ENCODE measurements at places on chromosomes 11 and 22.

DNA sequence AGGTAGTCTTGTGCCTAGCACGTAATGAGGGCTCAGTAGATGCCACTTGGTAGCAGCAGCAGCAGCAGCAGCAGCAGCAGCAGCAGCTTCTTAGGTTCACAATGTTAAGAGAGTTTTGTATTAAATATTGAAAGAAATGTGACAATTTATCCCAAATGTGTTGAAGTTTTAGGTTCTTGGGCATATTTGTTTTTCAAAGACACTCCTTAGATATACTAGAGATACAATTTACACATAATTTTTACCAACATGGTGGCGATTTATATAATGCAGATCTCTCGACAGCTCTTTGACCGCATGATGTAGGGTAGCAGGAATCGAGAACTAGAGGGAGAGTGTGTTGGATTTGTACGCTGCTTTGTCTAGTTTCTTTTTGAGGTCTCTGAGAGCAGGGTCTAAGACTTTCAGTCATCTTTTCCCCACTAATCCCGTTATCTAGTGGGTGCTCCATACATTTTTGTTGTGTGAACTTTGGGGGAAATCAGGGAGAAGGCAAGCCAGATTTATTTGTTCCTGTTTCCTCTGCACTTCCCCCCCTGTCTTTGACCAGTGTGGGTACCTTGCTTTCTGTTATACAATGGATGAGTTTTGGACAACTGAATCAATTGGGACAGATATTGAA is 1.4 kb downstream of the FDX1 start:
- DNase-seq, result no peak

DNA sequence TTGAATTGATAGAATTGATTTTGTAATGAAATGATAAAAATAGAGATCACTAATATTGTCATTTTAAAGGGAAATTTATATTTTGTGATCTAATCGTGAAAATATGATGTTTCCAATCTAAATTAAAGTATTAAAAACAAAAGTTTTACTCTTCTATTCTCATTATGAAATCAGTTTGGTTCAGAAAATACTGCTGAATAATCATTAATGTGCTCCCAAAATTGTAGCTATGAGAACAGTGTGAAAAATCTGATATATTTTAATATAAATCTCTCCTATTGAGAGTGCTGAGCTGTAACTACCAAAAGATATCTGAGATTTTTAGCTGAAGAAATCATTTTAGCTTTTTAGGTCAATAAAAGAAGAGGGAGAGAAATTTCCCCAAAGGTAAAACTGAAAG is 287.5 kb upstream of the ANO3 start:
- no peak for DNase-seq

DNA sequence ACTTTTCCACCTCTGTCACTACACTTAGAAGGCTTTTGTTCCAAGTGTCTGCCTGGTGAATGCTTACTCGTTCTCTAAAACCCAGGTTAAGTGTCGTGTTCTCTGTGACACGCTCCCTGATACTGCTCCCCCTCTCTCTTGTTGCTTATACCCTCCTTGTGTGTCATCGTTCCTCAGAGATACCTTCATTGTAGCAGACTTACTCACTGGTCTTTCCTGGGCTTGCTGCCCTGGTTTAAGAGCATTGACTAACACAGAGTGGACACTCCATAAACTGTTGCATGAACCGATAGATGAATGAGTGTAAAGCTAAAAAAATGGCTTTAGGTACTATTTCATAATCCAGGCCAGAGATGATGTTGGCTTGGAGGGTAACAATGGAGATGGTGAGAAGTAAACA is 171.3 kb downstream of the GRIK4 start:
- DNase-seq, result peak; percentile 9

GRCh38 chr11:86482692-86483091 is 108.0 kb downstream of the CCDC81 start:
- no peak for DNase-seq

DNA sequence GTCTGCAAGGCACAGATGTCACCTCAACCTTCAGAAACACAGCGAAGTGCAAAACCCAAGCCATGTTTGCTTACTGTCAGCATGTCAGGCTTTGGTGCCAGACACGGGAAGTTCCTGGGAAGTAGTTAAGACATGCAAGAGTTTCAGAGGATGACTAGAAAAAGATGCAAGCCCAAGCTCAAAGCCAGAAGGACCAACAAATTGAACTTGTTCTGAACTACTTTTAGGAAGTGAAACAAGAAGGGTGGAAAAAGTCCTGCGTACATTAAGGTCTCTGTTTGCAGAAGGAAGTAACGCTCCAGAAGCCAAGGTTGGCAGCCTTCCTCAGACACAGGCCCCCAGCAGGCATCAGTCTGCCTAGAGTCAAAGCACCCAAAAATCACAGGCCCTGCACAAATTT is 2.6 kb downstream of the AP1B1 start:
- DNase-seq, result no peak

DNA sequence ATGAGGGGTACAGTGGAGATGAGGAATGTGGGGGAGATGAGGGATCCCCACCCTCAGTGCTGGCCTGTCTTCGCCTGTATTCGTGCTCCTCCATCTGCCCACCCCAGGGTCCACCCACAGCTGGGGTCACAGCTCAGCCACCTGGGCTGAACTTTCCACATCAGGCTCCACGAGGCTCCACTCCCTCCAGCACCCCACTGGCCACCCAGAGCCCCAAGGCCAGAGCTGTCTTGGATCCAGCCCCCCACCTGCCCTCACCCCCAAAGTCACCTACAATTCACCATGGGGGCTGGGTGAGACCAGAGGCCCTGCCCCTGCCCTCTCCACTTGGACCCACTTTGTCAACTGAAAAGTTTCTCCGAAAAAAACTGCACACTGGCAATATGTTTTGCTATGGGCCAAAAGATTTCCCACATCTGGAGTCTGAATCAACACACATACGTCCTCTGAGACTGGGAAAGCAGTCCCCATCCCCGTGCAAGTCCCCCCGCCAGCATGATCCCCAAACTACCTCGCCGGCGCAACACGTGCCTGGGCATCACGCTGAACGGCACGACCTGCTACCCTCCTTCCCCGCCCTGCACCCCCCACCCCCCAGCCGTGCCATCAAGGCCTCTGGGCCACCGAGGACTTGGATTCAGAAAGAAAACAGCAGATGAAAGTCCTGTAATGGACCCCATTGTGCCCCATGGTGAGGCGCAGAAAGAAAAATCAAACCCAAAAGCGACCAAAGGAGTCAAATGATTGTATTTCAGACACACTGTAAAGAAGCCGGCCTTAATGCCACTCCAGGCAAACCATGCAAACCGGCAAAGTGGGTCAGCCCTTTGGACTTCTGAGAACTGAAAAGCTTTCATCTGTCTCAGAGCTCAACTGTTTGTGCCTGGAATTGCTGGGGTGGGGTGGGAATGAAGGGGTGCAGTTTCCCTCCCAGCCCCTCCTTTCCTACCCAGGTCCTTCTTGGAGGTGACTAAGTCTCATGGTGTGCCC is 16.5 kb upstream of the GAL start:
- no peak for DNase-seq

DNA sequence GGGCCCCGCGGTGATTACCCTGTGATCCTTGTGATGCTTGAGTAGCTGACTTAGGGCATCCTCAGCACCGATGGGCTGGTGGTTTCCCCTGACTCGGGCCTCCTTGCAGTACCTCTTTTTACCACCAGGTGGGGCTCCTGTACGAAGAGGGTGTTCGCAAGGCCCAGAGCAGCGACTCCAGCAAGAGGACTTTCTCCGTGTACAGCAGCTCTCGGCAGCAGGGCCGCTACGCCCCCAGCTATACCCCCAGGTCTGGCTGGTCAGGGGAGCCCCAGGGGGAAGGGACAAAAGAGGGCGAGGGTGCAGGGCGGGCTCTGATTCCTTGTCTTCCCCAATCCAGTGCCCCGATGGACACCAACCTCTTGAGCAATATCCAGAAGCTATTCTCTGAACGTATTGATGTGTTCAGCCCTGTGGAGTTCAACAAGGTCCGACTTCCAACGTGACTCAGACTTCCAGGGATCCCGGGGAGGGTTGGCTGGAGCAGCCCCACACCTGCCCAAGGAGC is 1.3 kb upstream of the TM7SF2 start:
- peak; percentile 94 for DNase-seq

GRCh38 chr11:67632175-67632981 is 2.6 kb upstream of the NUDT8 start:
- DNase-seq, result no peak

DNA sequence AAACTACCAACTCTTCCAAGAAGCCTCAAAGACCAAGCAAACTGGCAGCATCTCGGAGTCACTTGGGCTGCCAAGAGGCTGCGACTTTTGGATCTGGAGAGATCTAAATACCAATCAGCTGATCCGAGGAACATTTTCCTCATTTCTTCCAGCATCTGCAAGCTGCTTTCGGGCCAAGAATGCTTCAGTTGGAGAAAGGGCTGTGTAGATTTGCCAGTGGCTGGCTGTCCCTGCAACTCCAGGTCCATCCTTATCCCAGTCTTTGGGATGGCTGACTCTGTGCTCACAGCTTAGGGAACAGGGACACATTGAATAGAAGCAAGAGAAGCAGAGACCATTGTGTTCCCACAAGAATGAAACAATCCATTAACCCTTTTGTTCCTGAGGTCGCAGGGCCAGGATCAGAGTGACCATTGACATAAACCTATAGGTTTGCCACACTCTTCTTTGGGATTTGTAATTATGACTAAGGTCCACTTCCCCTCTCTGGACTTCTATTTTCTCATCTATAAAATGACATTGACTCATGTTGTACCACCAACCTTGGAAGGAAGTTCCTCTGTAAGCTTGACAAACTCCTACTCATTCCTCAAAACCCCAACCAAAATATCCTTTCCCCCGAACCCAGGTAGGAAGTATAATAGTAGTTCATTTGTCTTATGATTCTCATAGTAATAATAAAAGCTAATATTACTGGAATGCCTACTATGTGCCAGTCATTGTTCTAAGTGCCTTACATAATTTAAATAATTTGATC is 340.8 kb downstream of the MN1 start:
- DNase-seq, result no peak

GRCh38 chr11:125192183-125192582 is 27.6 kb downstream of the PKNOX2 start:
- no peak for DNase-seq

GRCh38 chr11:66856496-66857233 is at the start of gene LRFN4:
LRFN4 (plus strand) TSS chr11:66857064; CDS start chr11:66857745, 681 bp downstream.
- DNase-seq, result no peak

DNA sequence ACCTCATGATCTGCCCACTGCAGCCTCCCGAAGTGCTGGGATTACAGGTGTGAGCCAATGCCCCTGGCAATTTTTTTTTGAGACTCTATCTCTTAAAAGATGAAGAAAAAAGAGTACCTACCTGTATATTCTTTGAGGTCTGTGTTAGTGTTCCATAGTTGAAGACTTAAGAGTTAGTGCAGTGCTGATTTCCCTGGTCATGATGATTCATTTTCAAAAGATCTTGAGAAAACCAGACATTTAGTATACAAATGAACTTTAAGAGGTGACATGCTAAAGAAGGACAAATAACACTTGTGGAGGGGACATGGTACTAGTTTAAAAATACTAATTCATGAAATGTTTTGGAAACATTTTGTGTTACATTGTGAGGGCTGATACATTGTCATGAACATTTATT is 17.7 kb downstream of the CBL start:
- no peak for DNase-seq

DNA sequence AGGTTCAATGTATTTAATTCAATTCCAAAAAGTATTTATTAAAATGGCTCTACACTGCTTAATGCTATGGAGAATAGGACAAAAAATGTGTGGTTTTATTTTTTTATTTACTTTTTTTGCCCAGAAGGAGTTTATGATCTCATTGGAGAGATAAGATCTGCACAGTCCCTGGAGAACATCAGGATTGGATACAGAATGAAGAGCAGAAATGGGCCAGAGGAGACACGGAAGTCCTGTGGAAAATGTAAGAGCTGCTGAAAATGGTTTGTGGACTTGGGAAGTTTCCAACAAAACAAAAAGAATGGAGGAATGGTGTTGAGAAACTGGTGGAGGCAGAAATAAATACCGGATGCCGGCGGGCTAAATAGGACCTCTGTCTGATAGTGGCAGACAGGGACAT is 554.6 kb downstream of the OPCML start:
- no peak for DNase-seq

DNA sequence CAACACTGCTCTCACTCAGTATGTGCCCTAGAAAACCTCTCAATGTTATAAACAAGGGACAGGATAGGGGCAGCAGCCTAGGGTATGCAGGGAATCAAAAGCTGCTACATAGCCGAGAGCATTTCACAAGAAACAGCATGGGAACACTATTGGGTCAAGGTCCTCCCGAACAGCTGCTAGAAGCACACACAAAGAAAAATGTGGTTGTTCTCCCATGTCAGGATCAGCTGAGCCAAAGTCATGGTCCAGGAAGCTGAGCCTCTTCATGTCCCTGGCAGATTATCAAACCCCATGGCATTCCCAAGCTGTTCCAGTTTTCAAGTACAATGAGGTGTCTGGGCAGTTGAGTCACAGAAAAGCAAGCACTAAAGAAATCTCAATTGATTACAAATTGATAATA is 21.0 kb upstream of the GDPD4 start:
- no peak for DNase-seq

- DNase-seq, result no peak
Observed at GRCh38 chr11:36192425-36193289, 96.6 kb downstream of the COMMD9 start.

- DNase-seq, result no peak
Observed at GRCh38 chr11:86938900-86939880, 16.0 kb downstream of the FZD4 start.

DNA sequence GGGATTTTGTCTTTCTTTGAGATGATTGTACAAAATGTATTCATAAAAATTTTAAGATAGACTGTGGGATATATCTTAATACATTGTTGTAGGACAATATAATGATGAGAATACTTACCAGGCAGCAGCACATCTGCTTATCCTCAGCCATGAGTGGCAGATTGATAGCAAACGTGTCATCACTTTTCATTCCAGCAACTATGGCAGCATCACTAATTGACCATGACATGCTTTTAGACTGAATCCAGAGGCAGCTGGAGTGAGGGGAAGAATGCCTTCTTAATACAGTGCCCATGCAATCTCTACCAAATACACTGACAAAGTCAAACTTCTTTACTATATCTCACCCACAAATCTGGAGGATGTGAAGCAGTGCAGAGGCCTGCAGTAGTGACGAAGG is 755.2 kb upstream of the RAG2 start:
- DNase-seq, result no peak

- no peak for DNase-seq
Observed at GRCh38 chr22:30948930-30949342, 19.6 kb downstream of the MORC2 start.

GRCh38 chr22:48819232-48819631 is 1008.4 kb downstream of the BRD1 start:
- peak; percentile 76 for DNase-seq

GRCh38 chr22:50151571-50152537 is 18.7 kb upstream of the PANX2 start:
- no peak for DNase-seq

Data from mesenteric fat pad (tissue), 1 donor.